H9 (cell line): ENCODE measurements at places on chromosomes 5 and 9. TPM values are rescaled to one million over a fixed set of nuclear protein-coding genes. Genes with fewer than 3 reads are reported as not detected.

- DNase-seq = no peak
Observed at GRCh38 chr9:12464910-12465512, 228.2 kb upstream of the TYRP1 start.

DNA sequence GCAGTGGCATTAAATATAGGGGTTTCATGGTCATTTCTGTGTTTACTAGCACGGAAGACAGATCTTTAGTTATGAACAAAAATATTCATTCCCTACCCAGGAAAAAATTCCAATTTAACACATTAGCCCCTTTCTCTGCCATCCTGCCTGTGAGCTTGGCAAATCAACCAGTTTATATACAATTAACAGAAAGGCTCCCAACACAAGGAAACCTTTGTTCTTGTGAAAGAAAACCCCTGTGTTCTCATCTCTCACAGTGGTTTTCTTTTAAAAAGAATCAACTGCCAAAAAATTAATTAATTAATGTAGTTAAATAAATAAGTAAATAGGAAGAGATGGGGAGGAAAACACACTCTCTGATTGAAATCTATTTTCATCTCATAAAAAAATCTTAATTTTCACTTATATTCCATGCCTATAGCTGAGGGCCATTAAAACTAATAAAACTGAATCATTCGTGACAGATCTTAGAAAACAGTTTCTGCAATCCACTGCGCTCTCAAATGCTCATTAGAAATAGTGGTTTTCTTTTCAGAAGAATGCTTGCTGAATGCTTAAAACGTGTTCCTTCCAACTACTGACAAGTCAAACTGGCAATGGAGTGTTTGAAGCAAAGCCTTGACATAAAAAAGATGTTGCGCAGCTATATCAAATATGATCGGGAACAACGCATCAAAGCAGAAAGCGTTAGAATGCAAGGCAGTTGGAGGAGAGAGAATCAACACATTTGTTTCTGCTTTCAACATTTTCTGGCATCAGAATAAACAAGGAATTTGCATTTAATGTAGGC is 387.7 kb downstream of the TLR4 start:
- DNase-seq = no peak

DNA sequence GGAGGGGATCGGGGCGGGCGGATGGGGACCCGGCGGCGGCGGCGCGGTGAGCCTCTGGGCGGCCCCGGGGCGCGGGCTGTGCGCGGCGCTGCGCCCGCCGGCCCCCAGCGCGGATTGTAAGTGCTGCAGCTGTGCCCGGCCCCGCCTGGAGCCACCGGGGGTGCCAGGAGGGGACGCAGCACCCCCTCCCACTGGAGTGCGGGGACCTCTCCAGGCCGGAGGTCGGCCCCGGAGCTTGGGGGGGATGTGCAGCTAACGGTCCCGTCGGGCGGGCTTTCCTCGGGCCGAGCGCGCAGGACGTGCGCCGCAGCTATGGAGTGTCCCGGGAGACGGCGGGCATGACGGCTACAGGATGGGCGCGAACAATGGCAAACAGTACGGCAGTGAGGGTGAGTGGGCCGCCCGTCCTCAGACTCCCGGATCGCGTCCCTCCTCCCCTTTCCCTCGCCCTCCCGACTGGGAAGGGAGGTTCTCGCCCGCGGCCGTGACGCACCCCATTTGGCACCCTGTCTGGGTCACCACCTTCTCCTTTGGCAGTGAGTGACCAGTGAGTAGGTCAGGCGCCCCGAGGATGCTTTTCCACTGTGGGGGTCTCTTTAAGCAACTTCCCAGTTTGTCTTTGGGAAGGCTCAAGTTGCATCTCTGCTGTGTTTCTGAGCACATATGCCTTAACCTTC is 483 bp downstream of the FBXL7 start:
- DNase-seq = peak; percentile 46

- DNase-seq = no peak
Observed at GRCh38 chr9:76855015-76855414, 50.9 kb downstream of the PRUNE2 start.

- DNase-seq = no peak
Observed at GRCh38 chr5:118778941-118779340, 209.4 kb downstream of the DTWD2 start.

GRCh38 chr9:137477778-137478612 is 18.9 kb upstream of the NSMF start:
- no peak for DNase-seq

- DNase-seq = no peak
Observed at GRCh38 chr5:125343015-125343414, 596.6 kb upstream of the ZNF608 start.

EQTN gene
- not detected in 2 replicates for total RNA-seq

IFNA13 gene
- total RNA-seq = not detected in 2 replicates

TMEFF1 gene
- total RNA-seq = 64.7 and 65.5 TPM in 2 replicates
